ENCODE measurements at places on chromosomes 11 and 22.
A peak's percentile ranks its signal among the peaks of the same experiment; 100 is the strongest.

DNA sequence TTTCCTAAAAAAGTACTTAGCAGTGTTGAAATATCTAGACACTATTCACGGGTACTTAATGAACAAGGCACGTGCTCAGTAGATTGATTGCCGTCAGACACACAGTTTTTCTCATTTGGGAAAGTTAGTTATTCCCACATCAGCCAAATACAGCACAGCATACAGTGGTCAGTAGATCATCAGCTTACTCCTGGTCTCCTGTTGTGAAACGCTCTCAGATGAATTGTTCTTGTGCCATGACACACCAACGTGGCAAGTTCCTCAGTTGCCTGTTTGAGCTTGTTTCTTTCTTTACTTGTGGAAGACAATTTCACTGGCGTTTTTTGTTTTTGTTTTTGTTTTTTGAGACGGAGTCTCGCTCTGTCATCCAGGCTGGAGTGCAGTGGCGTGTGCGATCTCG, 8.6 kb downstream of the TAB1 start:
- DNase-seq = no peak

DNA sequence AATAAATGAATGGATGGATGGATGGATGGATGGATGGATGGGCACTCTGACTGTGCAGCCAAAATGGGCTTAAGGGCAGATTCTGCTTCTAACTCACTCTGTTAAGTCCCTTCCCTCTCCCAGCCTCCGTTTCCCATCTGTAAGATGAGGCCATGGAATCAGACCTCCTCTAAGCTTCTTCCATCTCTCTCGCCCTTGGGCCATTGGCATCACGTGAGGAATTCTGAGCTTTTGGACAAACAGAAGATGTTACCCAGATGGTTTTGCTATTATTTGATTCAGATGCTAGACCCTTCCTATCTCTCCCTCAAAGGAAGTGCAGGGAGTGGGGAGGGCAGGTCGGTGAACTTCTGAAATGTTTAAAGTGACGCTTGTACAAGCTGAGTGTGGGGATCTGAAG, 4.0 kb upstream of the CYTH4 start:
- DNase-seq = no peak

DNA sequence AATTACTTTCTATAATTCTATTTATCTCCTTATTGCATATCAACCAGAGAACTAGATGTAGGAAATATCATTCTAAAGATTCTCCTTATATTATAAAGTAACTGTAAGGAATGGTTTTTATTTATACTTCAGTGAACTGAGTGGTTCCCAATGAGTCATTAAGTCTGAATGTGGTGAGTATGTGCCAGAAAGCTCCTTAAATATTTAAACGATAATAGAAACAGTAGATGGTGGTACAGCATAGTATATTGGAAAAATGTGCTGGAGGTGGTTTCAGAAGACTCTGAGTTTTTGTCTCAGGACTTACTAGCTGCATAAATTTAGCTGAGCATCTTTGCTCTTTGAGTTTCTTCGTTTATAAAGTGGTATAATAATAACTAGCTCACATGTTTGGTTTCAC, 653.5 kb downstream of the FAM181B start:
- DNase-seq = no peak

GRCh38 chr11:128235426-128235825, 351.9 kb downstream of the ETS1 start:
- no peak for DNase-seq

GRCh38 chr22:30932661-30933060, 35.9 kb downstream of the MORC2 start:
- no peak for DNase-seq

GRCh38 chr11:119446434-119446833, 23.5 kb upstream of the THY1 start:
- DNase-seq = no peak

- no peak for DNase-seq
Observed at GRCh38 chr22:41175546-41175945, 29.6 kb upstream of the L3MBTL2 start.

DNA sequence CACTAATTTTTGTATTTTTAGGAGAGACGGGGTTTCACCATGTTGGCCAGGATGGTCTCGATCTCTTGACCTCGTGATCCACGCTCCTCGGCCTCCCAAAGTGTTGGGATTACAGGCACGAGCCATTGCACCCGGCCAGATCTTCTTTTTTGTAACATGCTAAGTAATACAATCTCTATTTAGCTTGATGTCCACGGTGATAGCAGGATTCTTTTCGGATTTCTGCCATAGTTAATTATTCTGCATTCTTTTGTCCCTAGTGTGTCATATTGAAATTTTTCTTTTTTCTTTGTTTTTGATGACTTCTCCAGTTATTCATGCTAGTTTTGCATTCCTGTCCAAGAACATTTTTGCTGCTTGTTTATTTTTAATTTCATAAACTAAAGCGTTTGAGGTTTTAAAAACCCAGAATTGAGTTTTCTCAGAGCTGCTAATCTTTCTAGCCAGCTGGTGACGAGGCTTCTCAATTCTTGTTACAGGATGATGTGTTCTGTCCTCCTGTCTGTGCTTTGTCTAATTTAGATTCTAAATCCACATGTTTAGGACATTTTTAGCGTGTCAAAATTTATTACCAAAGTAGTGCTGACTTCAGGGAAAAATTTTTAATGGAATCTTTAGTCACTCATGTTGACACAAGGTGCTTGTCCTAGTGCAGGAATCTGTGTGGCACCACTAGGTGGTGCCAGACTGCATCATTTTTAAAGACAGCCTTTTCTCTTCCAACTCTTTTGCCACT, 21.8 kb downstream of the NF2 start:
- DNase-seq = peak; percentile 42

GRCh38 chr11:68460741-68461574, at the start of gene PPP6R3:
Gene PPP6R3, plus strand, starts transcription at chr11:68460752. Its CDS starts 76,913 bp downstream, at chr11:68537665.
- no peak for DNase-seq

- DNase-seq = peak; percentile 50
Observed at GRCh38 chr11:69213316-69213715, 57.6 kb downstream of the SMIM38 start.

GRCh38 chr22:48310740-48311139, 1516.9 kb downstream of the BRD1 start:
- DNase-seq = no peak
